ENCODE measurements at places on chromosomes 13 and 19.

DNA sequence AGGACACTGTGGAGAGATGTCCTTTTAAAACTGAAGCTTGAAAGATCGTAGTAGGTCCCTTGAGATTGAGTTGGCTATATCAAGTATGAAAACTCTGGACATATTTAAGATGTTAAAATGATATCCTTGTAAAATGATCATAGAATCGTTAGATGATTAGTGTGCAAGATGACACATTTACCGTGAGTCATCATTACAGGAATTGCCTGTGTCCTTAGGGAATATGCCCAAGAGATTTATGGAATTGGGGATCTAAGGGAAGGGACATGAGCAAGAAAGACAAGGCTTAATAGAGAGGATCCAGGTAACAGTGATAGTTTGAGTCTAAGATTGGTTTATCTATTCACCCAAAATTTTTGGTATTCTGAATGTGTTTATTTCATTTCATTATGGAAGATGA lies 233.7 kb downstream of the GPC5 start:
- no peak for DNase-seq

DNA sequence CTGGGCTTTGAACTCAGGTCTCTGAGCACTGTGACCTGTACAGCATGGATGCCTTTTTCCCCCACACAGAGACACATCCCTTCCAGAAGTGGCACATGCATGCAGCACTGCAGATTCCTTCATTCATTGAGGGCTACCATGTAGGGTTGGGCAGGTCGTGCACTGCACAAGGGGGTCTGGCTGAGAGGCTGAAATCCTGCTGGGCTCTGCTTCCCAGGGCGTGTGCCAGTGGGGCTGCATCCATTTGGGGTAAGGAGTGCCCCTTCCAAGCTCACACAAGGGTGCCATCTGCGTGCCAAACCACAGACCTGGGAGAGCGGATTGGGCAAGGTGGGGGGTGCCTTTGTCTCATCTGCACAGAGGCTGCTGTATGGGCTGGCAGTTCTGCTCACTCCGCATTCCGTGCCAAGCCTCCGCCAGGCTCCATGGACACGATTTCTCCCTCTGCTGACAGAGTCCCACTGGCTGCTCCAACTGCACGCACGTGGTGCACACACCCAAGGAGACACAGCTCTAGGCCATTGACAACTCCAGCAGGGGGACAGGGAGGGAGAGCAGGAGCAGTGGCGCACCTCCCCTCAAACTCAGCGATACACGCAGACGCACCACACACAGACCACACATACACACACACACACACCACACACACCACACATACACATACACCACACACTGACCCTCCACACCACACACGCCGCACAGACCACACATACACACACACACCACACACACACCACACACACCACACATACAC lies 4.5 kb upstream of the SHISA7 start:
- DNase-seq: no peak

GRCh38 chr13:46374710-46375109 lies 12.3 kb downstream of the RUBCNL start:
- no peak for DNase-seq

GRCh38 chr13:97329331-97329730 lies 104.6 kb upstream of the RAP2A start:
- no peak for DNase-seq

DNA sequence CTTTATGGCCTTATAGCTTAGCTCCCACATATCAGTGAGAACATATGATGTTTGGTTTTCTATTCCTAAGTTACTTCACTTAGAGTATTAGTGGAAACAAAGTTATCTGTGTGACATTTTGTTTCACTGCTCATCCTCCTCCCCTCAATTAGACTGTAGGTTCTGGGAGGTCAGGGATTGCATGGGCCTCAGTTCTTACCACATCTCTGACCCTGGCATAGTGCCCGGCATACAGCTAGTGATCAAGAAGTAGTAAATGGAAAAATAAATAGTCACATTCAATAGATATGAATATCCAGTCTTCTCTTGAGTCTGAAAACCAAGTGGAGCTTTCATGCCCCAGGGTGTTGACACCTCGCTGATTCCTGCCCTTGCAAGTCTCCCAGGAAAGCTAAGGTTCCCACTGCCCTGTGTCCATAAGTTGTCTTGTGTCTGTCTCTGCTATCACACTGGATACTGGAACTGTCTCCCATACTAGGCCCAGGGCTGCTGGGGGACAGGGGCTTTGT lies 249.5 kb upstream of the TSHZ3 start:
- no peak for DNase-seq

DNA sequence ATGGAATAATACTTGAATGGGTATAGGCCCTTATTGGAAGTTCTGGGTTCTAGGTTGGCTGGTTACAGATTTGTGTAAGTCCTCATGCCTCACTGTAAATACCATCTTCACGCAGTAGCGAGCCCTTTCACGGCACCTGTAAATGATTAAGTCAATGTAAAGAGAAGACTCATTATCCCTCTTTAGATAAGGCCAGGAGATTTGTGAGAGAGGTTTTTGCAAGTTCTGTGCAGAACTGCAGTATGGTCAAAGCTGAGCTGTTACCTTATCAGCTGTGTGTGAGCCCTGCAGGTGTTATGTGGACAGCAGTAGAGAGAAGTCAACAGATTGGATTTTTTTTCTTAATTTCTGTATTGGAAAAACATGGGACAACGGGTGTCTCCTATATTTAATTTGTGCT lies 141.6 kb downstream of the SHISA2 start:
- DNase-seq: no peak

DNA sequence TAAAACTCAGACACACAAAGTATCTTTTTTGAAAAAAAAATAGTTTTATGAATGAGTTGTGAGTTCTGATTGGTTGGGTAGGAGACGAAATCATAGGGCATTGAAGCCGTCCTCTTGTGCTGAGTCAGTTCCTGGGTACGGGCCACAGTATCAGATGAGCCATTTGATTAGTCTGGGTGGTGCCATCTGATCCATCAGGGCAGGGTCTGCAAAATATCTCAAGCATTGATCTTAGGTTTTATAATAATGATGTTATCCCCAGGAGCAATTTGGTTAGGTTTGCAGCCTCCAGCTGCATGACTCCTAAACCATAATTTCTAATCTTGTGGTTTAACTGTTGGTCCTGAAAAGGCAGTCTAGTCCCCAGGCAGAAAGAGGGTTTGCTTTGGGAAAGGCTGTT lies 1310.6 kb downstream of the SLITRK1 start:
- DNase-seq: no peak

DNA sequence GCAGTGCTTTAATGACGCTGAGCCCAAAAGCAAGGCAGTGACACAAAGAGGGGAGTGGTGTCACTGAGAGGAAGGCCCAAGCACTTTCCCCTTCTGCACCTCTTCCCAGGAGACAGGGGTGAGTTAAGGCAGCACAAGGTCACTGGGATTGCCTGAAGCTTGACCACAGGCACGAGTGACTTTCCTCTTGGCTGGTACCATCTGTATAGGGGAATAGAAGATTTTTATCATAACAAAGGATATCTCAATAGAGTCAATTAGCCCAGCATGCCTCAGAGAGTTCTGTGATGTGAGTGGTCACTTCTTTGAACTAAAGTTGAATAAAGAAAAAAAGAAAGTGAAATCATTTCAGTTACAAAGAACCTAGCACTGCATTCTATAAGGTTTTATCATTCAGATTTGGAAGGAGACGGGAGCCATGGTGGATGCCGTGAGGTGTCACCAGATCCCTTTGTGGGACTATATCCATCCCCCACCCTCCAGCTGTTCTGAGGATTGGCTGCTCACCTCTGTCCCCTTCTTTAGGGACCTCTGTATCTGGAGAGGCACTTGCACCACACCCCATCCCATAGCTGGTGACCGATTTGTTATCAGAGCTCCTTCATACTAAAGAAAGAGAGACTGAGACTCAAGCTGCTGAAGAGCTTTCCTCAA lies 291.2 kb downstream of the DCT start:
- no peak for DNase-seq

DNA sequence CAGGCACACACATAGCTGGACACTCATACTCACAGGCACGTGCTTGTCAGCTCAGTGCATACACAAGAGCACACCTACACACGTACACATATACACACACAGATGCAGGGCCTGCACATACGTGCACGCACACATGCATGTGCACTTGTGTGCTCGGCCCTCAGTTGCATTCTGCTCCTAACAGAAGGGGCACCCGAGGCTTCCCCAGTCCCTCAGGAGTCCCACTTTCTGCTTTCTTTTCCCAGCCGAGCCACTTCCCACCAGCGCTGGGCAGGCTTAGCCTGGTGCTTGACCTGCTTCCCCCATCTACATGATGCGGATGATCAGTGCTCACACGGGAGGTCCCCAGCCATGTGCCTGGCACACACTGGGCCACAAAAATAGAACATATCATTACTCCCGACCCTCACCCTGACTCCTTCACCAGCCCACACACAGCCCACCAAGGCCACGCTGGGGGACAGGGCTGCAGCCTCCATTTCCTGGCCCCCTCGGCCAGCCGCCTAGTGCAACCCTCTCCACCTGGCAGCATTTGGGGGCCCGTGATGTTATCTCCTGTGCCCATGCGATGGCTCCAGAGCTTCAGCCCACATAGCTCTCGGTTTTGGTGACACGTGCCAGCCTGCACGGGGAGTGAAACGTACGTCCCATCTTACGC lies 125.2 kb upstream of the SPACA7 start:
- DNase-seq: no peak

GRCh38 chr13:27310946-27311345 lies 40.3 kb downstream of the RASL11A start:
- no peak for DNase-seq

GRCh38 chr13:38582133-38582532 lies 104.7 kb upstream of the FREM2 start:
- no peak for DNase-seq
